ENCODE measurements at places on chromosomes 6 and 20.

DNA sequence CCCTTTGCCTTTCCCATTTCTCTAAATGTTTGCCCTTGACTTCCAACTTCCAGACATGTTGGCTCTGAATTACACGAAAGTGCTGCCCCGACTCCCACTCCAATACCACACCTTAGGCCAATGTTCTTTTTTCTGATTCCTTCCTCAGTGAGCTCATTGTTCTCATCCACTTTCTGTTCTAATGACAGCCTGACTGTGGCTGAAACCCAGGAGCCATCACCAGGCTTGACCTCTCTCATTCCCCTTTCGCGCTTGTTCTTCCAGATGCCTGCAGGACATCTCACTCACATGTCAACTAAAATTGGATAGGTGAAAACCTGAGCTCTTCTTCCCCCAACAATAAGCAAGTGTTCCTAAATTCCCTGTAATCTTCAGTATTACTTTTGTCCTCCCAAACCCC is 40.4 kb downstream of the PTPRK start:
- no peak for DNase-seq

GRCh38 chr20:39258253-39258652 is 296.1 kb downstream of the DHX35 start:
- no peak for DNase-seq

DNA sequence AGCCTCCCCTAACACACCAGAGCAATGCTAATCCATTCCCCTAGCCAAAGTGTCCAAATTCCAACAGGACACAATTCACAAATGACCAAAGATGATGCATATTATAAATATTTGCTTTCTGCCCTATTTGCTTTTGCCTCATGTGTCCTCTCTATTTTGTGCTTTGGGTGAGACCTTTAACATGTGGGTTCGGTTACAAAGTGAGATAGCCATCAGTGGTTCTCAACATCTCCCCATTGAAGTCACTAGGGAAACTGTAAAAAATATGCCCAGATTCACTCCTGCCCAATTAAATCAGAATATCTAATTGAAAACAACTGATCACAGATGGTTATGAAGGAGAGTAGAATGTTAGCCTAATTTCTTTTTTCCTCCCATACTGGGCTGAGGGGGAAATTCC is 159.2 kb downstream of the MTFR2 start:
- no peak for DNase-seq

DNA sequence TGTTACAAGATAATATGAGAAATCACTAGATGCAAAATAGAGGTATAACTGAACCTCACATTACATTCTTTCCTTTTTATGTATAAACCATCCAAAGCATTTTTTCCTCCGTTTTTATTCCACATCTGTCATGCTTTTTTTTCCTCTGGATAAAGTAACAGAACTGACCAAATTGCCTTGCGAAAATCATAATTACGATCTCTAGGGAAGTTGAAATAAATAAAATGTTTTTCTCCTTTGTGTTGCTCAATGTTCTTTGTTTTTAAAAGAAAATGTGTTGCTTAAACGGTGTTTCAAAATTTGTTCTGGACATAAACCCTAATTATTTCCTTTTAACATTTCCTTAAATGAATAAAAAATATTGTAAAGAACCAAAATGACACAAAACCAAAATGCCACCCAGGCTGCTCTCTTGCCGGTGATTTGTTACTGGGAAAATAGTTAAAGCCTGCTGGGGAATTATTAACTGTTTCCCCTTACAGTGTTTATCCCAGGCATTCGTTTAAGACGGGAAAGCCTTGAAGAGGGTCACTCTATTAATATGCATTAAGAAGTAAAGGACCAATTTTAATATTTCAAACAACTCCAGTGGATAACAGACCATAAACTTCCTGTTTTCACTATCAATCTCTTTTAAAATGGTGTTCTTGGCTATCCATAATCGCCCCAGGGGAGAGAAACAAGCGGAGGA is 1.7 kb upstream of the ADGRB3 start:
- DNase-seq = no peak

- DNase-seq = no peak
Measured at GRCh38 chr6:33405386-33405940, 5.4 kb upstream of the PHF1 start.

GRCh38 chr6:127186889-127187288 is 68.4 kb downstream of the RSPO3 start:
- no peak for DNase-seq

All from NCI-H2107 (cell line).